Stomach (tissue), 19 donors: ENCODE measurements at places on chromosomes 4 and X.
A peak's percentile ranks its signal among the peaks of the same experiment; 100 is the strongest.

- DNase-seq: no peak
Observed at GRCh38 chr4:8587469-8588195, 4.9 kb upstream of the CPZ start.

GRCh38 chr4:172055046-172055445 lies 241.8 kb downstream of the GALNTL6 start:
- no peak for DNase-seq

DNA sequence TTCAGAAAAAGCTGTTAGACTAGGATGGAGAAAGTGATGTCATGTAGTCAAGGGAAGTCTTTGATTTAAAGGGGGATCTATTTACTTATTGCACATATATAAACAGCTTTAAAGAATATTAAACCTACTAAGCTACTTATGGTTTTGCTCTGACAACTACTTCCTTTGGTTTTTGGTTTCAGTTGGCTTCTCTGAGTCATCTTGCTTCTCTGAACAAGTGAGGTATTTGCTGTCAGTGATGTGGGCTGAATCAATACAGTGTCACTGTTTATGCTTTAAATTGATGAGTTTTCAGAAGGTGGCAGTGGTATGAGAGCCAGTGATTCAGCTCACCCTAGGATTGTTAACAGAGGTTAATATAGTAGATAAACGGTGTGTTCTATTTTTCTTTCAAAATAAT lies 75.1 kb downstream of the CEP44 start:
- DNase-seq: no peak

DNA sequence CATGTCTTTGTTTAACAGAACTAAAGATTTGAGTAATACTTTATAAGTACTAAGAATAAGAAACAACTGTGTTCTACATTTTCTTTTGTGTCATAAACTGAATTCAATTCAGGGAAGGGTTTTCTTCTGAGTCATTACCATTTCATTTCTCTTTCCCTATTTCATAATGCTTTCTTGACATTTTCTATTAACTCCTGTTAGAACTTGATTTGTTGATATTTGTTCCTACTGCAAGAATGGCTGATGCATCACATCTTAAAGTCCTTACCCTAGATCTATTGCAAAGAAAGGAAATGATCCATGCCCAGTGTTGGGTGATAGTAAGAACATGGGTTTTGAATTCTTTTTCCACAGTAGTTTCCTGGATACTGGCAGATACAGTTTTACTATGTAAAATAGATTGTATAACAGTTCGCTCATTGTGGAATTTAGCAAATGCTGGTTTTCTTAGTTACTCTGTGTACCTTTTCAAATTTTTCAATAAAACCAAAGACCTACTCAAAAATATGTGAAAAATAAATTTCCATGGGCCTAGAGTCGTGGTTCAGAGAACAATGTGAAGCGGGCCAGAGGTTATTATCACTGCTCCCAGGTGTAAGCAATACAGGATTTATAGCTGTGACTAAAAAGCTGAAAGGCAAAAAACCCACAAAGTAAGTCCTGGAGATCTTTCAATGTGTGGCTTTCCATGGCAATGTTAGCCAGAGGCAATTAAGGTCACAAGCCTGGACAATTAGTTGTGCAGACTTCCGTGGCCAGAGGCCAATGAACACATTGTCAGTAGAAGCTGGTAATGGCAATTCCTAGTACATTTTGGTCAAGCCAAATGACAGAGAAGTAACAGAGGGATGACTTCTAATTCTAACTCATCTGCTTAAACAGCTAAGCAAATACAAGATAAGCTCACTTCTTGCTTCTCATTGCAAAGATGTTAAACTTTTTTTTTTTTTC lies 127.3 kb upstream of the FAT4 start:
- peak; percentile 56 for DNase-seq

GRCh38 chr4:183013730-183014002 lies 85.4 kb upstream of the WWC2 start:
- no peak for DNase-seq

- peak; percentile 13 for DNase-seq
Observed at GRCh38 chr4:121693450-121693849, 3.3 kb downstream of the ANXA5 start.

GRCh38 chr4:96913441-96914080 lies 1073.7 kb downstream of the PDHA2 start:
- peak; percentile 4 for DNase-seq

- DNase-seq: no peak
Observed at GRCh38 chrX:150143721-150144440, 205.6 kb upstream of the EOLA2 start.

GRCh38 chrX:63426519-63426918 lies 75.4 kb upstream of the SPIN4 start:
- DNase-seq: no peak

DNA sequence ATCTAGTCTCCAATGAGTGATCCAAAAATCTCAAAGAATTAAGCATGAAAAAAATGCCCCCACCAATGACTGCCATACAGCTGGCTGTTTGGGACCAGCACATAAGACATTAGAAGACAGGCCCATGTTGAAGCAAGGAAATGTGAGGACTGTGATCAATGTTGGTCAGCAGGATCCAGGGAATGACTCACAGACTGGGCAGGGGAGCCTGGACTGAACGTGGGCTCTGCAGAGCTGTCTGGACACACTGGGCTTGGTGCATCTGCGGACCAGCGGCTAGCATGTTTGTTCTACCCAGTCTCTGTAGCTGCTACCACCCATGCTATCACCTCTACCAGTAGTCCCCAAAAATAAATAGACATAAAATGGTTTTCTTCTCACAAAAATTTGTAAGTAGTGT lies 108.6 kb downstream of the PALLD start:
- DNase-seq: no peak

- peak; percentile 63 for DNase-seq
Observed at GRCh38 chrX:10496345-10496965, 123.9 kb downstream of the MID1 start.

DNA sequence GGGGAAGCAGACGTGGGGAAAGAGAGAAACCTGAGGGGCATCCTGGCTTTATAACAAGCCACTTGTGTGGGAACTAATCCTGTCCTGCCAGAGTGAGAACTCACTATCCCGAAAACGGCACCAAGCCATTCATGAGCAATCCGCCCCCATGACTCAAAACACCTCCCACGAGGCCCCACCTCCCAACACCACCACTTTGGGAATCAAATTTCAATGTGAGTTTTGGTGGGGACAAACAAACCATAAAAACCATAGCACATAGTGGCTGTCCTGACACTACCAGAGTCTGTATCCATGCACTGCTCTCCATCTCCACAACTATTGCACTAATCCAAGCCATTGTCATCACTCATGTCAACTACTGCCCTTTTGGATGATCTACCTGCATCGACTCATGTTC lies 28.5 kb upstream of the SEPTIN6 start:
- no peak for DNase-seq

GRCh38 chr4:117700111-117700892 lies 334.0 kb upstream of the NDST3 start:
- DNase-seq: no peak

DNA sequence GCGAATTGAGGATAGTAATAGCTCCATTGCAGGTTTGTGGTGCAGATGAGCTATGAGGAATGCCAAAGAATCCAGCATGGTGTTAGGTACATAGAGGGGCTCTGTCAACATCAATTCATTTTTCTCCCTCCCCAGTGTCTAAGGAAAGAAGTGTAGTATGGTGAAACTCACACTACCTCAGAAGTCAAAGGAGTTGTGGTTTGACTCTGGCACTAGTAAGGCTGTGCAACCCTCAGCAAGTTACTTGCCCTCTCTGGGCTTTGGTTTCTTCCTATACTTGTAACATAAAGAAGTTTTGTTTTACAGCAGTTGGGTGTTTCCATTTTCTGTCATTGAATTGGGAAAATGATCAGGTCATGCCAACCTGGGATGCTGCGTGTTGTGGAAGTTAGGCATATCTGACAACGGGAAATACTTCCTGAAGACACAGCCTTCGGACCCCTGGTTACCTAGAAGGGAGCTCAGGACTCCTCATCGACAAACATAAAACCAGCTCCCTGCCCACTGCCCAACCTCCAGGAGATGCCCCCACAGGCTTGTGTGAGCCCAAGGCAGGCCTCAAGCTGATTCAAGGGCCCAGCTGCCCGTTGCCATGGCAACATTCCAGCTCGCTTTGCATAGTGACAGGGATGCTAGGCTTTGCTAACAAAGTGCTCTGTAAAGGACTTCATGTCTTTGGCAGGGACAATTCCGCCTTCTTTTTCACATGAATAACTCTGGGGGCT lies 71.4 kb downstream of the RTL5 start:
- peak; percentile 65 for DNase-seq

DNA sequence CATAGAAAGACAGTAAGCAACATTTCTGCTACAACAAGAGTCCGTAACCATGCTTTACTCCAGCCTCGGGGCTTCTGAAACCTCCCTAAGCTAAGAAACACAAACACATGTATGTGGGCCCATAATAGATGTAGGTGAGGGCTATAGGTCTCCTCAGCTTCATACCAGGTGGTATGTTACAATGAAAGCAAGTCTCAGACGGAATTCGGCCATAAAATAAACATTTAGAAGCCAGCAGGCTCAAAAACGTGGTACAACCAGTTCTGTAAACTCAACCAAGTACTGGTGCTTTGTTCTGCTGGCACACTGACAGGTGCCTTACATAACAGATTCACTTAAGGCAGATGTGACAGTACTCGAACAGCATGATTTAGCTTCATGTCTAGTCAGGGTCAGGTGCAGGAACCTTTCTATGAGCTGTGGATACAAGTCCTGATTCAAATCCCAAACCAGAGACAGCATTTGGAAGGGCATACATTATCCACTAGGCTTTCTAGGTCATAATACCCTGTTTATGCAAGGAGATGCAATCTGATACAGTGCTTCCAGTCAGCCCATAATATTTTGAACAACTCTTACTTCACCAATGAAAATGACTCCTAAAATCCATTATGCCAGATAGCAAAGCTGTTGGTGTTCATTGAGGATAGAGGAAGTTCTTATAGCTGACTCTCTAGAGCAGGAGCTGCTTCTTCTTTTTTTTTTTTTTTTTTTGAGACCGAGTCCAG lies 113.8 kb upstream of the ENPP6 start:
- peak; percentile 90 for DNase-seq

DNA sequence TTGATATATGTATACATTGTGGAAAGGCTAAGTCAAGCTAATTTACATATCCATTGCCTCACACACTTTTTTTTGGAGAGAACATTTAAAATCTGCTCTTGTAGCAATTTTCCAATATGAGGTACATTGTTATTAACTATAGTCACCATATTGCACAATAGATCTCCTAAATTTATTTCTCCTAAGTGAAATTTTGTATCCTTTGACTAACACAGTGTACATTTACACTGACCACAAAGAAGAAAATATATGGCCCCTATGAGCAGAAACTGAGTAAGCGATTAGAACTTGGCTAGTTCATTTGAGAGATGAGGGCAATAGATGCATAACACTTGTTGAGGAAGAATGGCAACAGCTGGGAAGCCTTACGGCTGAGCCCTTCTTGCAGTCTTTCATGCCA lies 20.3 kb upstream of the GUCY1B1 start:
- no peak for DNase-seq

DNA sequence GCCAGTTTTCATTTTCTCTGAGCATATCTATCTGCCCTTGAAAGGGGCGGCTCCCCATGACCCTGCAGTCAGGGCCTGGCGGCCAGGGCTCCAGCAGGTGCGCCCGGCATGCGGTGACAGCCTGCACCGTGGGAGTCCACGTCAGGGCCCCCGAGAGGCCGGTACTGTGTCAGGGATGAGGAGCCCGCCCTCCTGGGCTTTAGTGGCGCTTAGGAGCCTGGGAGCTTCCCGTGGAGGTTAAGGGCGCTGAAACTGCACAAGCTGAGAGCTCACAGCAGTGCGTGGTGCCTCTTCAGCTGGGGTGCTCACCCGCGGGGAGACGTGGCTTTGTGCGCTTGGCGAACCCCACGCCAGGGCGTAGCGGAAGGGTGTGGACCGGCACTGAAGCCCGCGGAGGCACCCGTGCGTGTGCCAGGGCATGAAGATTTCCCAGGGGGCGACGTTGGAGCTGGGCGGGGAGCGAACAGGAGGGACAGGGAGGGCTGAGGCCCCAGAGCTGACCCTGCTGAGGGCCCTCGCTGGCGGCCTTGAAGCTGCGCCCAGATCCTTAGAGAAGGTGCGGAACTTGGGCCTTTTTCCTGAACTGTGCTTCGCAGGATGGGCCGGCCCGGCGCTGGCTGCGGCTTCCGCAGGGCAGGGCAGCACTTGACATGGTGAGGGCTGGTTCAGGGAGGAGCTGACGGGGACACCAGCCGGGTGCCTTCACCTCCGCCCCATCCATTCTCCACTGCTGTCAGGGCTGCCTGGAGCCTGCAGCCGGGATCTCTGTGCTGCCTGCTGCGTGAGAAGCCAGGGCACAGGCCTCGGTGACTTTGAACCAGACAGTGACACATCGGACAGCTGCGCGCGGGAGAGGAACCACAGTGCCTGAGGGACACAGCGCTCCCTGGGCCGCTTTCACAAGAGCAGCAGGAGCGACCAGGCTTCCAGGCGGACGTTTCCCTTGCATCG lies 32.9 kb downstream of the HTT-AS start:
- peak; percentile 35 for DNase-seq

DNA sequence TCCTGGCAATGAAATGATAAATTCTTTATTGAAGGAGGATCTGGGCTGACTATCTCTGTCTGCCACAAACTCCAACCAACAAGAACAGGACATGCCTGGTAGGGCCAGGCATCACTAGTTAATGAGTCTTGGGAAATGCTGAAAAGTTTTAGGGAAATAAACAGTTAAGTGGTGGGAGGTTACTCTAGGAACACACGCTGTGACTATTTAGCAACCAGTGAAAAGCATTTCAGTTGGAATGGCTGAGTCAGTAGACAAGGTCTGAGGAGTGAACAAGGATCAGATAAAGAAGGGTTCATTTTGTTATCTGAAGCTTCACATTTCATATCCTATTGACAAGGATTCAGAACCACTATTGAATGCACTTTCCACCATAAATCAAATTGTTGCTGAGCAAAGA lies 394.9 kb upstream of the BOD1L1 start:
- no peak for DNase-seq

DNA sequence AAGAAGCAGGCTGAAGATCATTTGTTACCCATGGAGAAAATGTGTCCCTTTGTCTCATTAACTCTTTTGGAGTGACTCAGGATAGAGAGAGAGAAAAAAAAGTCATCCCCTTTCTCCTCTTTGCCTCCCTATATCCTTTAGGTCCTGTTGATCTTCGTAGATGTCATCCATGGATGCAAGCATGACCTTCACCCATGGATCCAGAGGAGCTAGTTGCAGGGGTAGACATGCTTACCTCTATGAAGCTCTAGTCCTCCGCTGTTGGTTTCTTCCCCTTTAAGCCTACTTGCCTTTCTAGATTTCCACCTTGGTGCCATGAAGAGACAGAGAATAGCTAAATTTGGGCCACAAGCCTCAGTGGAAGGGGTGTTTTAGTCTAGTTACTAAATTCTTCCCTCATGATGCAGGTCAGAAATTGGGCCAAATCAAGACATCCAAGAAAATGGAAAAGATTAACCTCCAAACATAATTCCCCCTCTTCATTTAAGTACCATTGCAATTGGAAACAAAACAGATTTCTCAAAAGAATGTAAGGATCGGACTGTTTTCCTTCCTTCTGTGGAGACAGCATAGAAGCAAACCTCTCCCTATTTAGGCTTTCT lies 178.4 kb downstream of the TECRL start:
- DNase-seq: no peak

GRCh38 chr4:14636563-14636962 lies 365.7 kb upstream of the CPEB2 start:
- DNase-seq: no peak

- no peak for DNase-seq
Observed at GRCh38 chrX:95764972-95765451, 919.6 kb upstream of the DIAPH2 start.
